ENCODE measurements at places on chromosomes 5 and 9.

DNA sequence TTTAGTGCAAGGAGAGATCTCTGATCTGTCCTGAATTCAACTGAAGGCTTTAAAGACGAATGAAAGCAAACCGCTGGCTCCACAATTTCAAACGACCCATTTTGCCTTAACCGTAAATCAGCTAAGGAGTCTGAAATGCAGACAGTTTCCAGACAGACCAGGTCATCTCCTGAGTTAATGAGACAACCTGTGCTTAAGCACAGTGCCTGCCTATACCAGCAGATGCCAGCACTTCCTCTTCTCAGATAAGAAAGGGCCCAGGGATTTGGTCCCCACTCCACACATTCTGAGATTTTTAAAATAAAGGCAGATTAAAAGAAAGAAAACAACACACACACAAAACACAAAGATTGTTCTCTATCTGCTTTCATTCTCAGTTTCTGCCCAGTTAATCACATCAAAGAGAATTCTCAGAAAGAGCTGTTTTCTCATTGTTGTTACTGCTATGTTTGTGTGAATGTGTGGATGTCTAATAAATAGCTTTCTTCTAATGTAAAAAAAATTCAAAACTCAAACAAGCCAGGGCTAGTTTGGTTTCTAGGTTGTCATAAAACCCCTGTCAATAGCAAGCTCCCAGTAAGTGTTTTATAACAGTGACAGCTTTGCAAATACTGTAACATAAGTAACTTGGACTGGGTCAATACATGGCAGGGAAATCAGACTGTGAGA lies 157.7 kb upstream of the SLC24A2 start:
- DNase-seq = no peak

DNA sequence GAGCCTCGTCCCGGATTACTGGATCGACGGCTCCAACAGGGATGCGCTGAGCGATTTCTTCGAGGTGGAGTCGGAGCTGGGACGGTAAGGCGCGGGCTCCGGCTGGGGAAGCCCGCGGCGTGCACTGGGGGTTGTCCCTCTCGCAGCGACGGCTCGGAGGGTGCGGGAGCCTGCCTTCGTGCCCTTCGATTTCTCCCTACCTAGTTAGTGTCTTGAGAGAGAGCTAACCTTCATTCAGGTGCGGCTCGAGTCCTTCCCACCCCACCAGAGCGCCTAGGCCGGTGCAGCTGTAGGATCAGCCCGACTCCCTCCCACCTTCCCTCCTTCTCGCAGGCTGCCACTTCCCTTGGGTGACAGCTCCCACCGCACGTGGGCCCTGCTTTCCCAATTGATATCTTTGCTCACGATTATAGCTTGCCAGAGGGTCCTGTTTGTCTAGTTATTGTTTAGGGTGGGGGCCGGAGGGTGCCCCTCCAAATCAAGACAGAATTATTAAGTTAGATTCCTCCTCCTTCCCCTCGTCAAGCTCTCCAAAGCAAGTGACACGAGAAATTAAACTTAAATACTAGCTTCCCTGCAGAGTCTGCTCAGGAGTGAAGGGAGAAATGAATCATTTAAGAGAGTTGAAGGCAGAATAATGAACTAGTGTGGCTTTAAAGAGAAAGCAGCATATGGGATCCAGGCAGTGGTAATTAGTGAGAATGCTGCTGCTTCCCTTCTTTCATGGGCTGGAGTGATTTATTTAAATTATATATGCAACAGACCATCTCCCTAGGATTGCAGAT lies 569 bp downstream of the CAMK4 start:
- DNase-seq = peak; percentile 58

DNA sequence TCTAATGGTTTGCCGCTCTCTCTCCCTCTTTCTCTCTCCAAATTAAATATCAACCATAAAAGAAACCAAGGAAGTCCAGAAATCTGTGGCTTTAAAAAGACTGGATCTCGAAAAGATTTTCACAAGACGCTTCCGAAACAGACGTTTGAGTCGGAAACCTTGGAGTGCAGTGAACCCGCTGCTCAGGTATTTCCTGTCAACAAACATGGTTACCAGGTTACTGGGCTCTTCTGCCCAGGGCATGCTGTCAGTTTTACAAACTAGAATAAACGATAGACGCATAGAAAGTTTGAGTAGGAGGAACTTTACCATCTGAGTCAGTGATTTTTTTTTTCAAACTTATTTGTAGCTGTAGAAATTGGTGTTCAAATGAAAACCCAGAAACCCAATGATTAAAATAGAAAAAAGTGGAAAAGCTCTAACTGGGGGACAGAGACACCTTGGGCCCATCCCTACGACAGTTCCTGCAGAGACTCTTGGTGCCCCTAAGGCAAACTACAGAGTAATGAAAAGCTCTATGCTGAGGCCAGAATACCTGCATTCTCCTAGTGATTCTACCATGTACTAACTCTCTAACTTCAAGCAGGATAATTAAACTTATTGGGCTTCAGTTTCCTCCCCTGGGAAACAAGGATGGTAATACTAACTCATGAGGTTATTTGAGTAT lies 90.0 kb downstream of the DOCK8 start:
- no peak for DNase-seq

DNA sequence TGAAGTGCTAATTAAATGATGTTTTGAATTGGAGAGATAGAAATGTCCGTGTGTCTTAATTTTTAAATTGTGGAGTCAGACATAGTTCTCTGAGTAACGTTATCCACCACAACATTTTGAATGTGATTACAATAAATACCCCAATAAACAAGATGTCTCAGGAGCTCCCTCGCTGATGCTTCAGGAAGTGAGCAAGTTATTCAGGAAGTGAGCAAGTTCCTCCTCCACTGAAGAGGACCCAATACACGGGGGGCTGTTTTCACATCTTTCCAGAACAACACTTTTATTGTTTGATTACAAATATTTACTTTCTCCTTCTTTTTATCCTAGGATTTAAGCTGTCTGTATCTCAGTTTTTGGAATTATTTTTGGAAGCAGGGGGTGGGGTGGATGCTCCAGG lies 363.8 kb downstream of the LRRC70 start:
- DNase-seq = no peak

DNA sequence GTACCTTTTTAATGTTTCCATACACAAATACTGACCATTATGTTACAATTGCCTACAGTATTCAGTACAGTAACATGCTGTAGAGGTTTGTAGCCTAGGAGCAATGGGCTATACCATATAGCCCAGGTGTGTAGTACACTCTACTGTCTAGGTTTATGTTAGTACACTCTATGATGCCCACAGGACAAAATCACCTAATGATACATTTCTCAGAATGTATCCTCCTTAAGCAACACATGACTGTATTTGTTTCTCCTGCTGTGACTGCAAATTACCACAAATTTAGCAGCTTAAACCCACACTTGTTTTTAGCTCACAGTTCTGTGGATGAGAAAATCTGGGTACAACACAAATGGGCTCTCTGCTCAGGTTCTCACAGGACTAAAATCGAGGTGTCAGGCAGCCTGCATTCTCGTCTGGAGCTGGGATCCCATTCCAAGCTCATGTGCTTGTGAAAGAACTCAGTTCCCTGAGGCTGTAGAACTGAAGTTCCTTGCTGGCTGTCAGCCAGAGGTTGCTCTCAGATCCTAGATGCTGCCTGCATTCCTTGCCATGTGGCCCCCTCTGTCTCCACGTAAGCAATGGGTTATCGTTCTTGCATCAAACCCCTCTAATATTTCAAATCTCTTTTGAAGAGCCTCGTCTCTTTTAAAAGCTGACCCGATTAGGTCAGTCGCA lies 38.6 kb upstream of the PIK3R1 start:
- no peak for DNase-seq

GRCh38 chr9:137237759-137238726 lies 3.0 kb upstream of the TUBB4B start:
- DNase-seq = no peak

DNA sequence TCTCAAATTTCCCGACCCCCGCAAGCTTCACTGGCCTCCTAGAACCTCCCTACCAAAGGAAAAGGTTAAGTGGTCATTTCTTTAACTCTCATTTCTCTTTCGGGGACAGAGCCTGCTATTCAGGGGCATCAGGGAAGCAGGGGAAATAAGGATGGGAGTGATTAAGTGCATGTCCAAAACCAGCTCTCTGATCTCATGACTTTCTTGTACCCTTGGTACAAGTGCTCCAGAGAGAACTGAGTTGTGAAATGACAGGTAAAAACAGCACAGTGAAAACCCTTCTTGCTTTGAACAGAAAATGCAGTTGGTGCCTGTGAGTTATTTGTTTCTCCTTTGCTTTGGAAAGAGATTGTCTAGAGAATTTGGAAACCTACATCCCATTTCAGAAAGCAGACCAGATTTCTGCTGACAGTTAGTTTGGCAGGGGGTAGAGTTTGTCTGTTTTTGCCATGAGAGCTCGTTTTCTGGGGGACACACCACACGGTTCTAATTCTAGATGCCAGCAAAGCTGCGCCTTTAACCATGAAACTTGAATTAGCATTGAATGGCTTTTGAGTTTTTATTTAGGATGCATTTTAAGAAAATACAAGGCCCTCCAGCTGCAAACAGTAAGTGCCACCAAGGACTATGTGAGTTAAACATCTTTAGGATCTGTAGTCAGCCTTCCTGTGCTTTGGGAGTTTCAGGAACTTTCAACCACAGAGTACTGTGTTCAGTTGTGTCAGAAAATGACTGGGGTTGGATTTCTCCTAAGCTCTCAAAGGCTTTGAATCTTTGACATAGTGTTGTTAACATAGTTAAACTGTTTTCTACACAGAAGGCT lies 161.7 kb upstream of the LHFPL2 start:
- DNase-seq = no peak

DNA sequence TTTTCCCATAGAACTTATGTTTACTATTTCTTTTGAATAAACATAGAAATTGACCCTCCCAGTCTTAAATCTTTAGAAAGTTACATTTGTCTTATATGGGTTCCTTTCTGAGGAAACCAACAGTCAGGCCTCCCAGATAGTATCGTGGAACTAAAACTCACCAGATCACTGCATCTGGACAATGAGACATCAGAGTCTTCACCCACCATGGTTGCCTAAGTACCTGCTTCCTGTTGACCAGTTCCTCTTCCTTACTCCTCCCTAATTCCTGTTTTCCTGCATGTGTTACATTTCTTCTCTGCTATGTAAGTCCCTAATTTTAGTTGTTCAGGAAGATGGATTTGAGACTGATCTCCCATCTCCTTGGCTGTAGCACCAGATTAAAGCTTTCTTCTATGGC lies 462.2 kb downstream of the DIRAS2 start:
- no peak for DNase-seq

GRCh38 chr9:91500509-91501014 lies 76.9 kb upstream of the NFIL3 start:
- DNase-seq = no peak

DNA sequence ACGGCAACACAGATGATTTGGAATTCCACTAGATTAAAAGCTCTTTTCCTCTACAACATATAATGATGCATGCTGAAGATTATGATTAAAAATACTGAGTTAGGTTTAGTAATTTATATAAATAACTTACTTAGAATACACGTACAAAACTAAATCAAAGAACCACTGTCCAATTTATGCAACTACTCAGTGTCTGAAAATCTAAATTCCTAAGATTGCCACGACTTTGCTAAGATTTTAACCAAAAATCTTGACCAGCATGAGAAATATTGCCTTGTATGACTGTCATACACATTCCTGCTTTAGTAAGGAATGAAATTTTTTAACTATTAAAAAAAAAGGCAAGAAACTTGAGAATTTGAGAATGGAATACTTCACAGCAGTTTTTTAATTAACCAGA lies 292.4 kb downstream of the ZNF608 start:
- DNase-seq = no peak

GRCh38 chr5:95808013-95808685 lies 14.4 kb downstream of the GLRX start:
- no peak for DNase-seq

GRCh38 chr9:99966716-99967115 lies 60.3 kb downstream of the STX17 start:
- no peak for DNase-seq

DNA sequence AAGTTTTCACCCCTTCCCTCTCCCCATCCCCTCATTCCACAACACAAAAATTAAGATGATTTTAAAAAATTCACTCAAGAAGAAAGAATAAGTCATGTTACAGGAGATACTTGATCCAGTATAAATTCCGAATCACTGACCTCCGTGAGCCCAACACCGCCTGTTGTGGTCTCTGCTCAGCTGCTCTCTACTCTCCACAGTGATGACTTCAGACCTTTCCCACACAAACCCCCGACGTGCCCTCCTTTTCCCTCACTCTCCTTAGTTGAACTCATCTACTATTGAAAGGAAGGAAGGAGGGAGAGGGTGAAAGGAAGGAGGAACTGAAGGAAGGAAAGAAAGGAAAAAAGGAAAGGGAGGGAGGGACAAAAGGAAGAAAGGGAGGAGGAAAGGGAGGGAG lies 55.1 kb downstream of the ZNF354C start:
- DNase-seq = no peak

GRCh38 chr5:44387921-44388320 lies 1.3 kb downstream of the FGF10 start:
- DNase-seq = no peak

- no peak for DNase-seq
Observed at GRCh38 chr9:129569502-129570449, 51.1 kb downstream of the C9orf50 start.
